ENCODE measurements at places on chromosomes 2 and 18.

DNA sequence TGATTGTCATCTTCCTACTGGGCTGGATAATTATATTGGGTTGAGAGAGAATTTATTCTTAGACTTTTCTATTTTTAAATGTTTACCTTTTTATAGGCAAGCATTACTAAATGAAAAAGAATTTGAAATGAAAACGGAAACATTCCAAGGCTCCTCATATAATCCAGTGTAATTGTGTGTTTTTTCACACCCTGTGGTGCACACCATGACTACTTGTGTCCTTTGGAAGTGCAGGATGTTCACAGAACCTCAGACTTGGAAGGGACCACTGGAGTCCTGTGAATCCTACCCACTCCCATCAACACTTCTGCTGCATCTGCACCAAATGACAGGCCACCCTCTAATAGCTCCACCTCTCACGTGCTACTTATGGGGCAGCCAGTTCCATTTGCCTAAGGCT, 48.0 kb downstream of the NAT8 start:
- no peak for DNase-seq

- DNase-seq, result no peak
These were observed 40.9 kb downstream of the ARID5A start for GRCh38 chr2:96577501-96577900.

- no peak for DNase-seq
These were observed 71.3 kb upstream of the NYAP2 start for GRCh38 chr2:225328192-225328591.

- DNase-seq, result no peak
These were observed 24.7 kb upstream of the NAGK start for GRCh38 chr2:71043531-71044407.

- peak; percentile 77 for DNase-seq
These were observed 40.0 kb downstream of the ST8SIA5 start for GRCh38 chr18:46716827-46717226.

GRCh38 chr2:65647249-65647842, 214.9 kb upstream of the SPRED2 start:
- DNase-seq, result no peak

DNA sequence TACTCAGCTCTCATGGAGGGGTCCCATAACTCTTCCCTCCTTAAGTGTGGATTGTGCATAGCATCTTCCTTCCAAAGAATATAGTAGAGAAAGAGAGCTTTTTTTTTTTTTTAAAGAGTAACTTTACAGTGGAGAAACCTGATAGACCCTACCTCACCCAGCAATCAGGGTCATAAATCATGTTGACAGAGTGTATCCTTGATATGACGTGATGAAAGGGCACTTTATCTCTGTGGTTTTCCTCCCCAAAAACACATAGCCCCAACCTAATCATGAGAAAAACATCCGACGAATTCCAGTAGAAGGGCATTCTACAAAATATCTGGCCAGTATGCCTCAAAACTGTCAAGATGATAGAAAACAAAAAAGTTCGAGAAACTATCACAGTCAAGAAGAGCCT, 29.5 kb upstream of the MEIS1 start:
- DNase-seq, result no peak

- DNase-seq, result no peak
These were observed 22.8 kb downstream of the EHD3 start for GRCh38 chr2:31256611-31257382.

DNA sequence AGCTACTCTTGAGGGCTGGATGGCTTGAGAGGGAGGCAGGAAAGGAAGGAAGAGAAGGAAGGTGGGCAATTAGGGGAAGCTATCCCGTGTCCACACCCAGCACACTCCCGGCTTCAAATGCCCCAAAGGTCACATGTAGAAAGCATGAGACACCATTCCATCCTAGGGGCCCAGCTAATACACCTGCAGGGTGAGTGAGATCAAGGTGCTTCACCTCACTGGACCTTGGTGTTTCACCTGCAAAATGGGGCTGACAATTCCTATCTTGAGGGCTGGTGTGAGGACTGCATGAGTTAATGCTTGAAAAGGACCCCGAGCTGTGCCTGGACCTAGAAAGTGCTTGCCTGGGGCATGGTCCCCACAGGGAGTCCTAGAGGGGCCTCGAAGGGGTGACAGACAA, 50.8 kb upstream of the SMAD7 start:
- no peak for DNase-seq

GRCh38 chr2:228648541-228648940, 467.1 kb upstream of the SPHKAP start:
- DNase-seq, result no peak

- peak; percentile 19 for DNase-seq
These were observed 3.6 kb upstream of the PTPN18 start for GRCh38 chr2:130352237-130352636.

- DNase-seq, result no peak
These were observed 656.0 kb upstream of the SALL3 start for GRCh38 chr18:78323453-78324197.

GRCh38 chr2:10924441-10924840, 12.7 kb downstream of the KCNF1 start:
- no peak for DNase-seq

GRCh38 chr18:8504424-8504823, 104.8 kb upstream of the RAB12 start:
- no peak for DNase-seq

GRCh38 chr2:19973466-19973865, 16.4 kb downstream of the WDR35 start:
- no peak for DNase-seq

DNA sequence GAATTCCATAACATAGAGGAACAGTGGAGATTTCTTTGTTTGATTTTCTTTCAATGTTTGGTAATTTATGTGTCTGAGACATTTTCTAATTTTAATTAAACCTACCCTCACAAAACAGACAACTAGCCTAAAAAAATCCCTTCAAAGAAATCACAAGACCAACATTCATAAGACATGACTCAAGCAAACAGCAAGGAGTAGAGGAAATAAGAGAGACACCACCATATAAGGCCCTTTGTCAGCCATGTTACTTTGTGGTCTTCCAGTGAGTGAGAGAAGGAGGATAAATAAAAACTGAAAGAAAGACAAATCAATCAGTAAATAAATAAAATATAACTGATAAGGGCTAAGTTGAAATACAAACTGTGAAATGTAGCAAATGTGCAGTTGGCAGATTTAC, 830.8 kb upstream of the SLC39A10 start:
- DNase-seq, result no peak

DNA sequence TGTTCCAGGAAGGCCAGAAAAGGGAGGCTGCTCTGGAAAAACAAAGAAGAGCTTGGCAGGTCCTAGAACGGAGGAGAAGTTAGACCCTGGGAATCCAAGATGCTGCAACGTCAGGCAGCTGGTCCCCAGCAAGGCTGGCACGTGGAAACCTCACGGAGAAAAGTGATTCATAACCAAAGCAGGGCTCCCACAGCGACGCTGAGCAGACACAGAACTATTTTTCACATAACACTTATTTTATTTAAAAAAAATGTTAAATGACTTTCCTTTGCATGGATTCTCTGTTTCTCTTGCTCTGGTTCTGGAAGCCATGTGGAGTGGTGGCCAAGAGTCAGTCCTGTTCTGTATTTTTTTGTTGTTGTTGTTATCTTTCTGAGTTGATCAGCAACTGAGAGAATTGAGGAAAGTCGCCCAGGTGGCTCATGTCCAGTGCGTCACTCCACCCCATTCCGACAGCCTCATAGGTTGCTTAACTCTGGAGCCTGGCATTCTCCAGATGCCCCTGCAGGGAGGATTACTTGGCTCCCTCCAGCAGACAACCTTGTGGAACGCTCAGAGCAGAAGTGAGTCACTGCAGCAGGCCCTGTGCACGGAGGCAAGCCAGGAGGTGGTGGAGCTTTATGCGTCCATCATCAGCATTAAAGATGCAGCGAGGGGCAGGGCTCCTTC, 229.9 kb upstream of the HDAC4 start:
- DNase-seq, result peak; percentile 26

DNA sequence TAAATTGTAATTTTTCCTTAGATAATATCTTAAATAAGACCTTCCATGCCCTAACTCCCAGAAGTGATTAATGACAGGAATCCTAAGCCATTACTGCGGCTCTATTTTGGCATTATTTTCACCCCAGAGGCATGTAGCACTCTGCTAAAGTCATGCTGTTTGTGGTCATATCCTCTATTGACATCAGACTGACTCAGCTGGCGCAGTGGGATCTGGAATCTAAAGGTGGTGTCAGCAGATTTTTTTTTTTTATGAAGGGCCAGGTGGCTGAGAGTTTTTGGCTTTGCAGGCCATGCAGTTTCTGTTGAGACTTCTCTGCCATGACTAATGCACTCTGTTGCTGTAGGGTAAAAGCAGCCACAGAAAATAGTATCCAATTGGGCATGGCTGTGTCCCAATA, 64.1 kb upstream of the ACVR1C start:
- peak; percentile 3 for DNase-seq

DNA sequence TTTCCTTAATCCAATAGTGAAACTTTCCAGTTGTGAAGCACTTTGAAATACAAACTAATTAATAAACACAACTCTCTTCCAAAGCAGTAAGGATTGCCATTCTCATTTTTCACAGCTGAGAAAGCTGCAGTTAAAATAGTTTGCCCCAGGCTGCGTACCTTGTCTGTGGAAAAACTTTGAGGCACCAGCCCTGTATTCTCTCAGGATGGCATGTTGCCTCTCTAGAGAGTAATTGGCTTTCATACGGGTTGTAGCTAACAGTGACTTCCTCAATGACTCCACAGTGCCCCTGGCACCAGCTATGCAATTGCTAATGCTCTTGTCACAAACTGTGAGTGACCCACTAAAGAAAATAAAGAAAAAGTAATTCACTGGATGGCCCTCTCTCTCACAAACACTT, 345.7 kb downstream of the MTX2 start:
- no peak for DNase-seq

- no peak for DNase-seq
These were observed 36.1 kb upstream of the NDUFV2 start for GRCh38 chr18:9066358-9066757.

- DNase-seq, result no peak
These were observed 11.5 kb upstream of the RTN4 start for GRCh38 chr2:55061523-55062344.

DNA sequence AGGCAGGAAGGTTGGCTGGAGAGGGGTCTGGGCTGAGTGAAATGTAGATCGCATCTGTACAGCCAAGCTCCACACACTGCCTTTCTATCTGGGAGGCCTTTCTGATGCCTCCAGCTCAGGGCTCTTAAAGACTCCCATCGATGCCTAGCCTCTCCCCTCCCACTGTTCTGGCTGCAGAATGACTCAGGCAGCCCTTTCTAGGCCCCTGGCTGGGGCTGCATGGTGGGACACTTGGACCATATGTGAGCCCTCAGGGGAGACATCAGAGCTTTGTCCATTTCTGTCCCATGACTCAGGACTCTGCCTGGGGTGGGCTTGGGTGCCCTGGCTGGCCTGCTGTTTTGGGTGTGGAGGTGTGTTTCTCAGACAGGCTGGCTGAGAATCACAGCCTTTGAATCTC, 101.3 kb downstream of the CELF4 start:
- DNase-seq, result no peak

GRCh38 chr2:206611736-206612135, 30.6 kb upstream of the FAM237A start:
- DNase-seq, result no peak

- no peak for DNase-seq
These were observed 35.0 kb downstream of the TTC32 start for GRCh38 chr2:19866771-19867170.

DNA sequence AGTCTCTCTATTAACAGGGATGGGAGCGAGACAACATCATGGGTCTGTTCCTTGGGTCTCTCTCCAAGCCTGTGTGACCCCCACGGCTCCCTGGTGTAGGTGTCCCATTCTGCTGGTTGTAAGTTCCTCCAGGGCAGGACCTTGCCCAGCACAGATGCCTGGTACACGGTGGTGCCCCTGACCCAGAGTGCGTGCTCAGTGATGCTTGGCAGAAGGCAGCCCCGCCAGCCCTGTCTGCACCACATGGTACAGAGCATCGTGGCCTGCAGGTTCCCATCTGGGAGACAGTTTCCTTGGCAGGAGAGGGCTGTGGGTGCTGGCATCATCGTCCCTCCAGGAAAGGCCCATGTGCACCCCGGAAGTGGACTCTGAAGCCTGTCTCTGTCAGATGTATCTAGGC, 249.0 kb downstream of the KLHL29 start:
- DNase-seq, result no peak

DNA sequence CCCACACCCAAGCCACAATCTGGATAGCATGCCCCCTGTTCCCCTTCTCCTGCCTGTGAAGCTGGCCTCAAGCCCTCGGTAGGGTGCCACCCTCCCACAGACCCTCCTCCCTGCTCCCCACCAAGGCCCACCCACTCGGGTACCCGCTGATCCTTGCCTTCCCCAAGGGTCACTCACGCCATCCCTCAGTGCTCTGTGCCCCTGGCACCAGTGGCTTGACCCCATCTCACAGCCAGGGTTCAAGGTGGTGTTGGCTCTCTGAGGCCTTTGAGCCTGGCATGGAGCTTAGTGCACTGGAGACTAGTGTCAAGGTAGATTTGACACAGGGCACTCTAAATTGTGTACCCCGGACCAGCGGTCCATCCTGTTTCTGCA, 11.9 kb downstream of the ADRA2B start:
- DNase-seq, result no peak

GRCh38 chr18:40930211-40930882, 1024.7 kb upstream of the PIK3C3 start:
- DNase-seq, result no peak

DNA sequence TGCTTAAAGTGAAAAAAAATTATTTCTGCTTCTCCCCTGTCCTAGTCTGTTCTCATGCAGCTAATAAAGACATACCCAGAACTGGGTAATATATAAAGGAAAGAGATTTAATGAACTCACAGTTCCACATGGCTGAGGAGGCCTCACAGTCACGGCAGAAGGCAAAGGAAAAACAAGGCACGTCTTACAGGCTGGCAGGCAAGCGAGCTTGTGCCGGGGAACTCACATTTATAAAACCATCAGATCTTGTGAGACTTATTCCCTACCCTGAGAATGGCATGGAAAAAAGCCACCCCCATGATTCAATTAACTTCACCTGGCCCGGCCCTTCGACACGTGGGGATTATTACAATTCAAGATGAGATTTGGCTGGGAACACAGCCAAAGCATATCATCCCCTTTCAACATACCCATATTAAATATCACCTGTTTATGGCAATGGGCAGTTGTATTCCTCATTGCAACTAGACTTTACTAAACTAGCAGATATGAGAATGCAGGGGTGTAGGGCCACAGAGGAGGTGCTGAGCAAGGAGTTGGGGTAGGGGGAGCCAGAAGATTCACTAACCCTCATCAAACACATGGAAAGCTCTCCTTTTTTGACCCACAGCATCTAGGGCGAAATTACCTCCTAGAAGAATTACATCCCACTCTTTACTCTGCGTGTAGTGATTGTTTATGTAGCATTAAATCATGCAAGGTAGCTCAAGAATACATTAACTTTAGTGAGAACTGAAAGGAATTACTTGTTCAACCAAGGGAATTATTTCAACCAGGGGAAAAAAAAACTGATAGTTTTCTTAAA, 183.3 kb upstream of the DOK6 start:
- no peak for DNase-seq

DNA sequence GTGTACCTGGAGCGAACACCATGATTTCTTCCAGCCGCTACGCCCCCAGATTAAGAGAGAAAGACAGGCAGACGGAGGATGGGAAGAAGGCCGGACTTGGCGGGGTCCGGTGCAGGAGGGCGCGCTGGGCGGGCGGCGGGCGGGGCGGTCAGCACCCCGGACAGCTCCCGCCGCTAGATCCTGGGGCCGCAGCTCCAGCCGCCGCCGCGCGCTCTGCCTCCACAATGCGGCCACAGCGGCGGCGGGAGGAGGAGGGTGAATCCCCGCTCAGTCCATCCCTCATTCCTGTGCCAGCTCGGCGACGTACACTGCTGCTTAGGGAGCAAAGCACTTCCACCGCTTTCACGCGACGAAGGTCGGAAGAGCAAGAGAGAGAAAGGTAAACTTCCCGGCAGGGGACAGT, at the start of gene AKAIN1:
Gene AKAIN1 (minus strand): TSS at position 226 of the 403 bp plus-strand sequence. CDS start 204 bp downstream, at position 22.
- DNase-seq, result peak; percentile 7
